Cerebellar cortex (tissue), 1 donor: ENCODE measurements at places on chromosomes 6 and 20.
A peak's percentile ranks its signal among the peaks of the same experiment; 100 is the strongest.

DNA sequence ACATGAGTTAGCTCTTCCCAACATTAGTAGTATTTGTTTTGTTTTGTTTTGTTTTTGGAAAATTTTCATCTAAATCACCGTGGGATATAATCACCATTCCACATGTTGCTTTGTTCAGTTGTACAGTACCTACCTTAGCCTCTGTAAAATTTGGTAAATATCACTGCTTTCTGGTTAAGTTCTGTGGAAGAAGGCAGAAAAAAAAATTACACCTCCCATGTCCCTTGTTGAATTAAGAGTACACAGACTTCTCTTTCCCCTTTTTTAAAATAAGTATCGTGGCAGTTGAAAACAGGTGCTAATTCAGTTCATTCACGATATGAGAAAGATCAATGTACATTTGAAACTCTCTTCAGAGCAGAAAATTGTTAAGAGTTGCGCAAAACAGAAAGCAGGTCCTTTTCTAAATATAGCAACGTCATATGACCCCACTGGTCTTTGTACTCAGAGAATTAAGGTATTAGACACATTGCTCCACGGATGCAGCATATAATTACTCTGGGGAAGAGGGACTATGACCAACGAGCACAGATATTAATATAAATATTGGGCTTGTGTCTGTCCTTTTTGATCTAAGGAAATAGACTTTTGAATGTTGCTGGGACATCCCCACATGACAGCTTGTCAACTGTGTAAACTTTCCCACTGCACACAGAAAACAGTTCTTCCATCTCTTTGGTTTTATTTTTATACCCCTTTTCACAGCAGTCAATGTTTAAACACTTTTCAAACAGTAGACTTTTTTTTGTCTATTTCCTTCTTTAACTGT lies 58.6 kb upstream of the ZNF217 start:
- no peak for DNase-seq

GRCh38 chr20:2838170-2838797 lies 2.2 kb downstream of the PCED1A start:
- DNase-seq: no peak

- DNase-seq: no peak
These were observed 85.2 kb downstream of the FKBP5 start for GRCh38 chr6:35603326-35604202.

DNA sequence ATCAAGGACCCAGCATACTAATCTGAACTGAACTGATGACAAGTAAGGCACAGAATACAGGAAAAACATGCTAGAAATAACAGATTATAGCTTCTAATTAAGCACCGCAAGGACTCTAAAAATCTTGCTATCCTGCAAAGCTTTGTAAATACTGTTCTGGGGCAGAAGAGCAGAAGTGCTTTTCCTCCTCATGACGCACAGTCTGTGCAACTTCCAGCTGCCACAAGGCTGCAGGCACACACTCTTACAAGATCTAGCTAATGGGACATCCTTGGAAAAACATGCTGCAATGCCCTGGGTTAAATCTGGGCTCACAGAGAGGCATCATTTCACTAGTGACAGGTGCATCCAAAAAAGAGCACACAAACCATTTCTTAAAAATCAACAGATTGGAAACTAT lies 188.6 kb downstream of the GJA10 start:
- no peak for DNase-seq

GRCh38 chr6:152463164-152463563 lies 174.0 kb downstream of the SYNE1 start:
- DNase-seq: no peak

DNA sequence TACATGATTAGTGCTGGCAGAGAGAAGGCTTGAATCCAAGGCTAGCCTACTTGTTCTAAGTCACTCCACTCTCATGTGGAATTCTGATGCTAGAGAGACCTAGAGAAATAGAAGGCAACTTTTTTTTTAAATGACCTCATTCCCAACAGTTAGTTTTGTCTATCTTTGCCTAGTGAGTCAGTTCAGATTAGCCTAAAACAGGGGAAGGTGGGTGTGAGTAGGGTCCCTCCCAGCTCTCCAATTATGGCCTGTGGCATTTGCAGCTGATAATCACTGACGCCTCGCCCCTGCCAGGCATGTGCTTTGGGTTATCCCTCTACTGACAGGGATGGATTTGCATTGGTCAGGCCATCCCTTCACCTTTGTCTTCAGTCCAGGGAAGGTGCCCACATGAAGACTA lies 13.6 kb downstream of the TXLNB start:
- DNase-seq: no peak

GRCh38 chr6:3553254-3553653 lies 96.4 kb upstream of the SLC22A23 start:
- DNase-seq: no peak

- DNase-seq: no peak
These were observed 263.9 kb downstream of the FARS2 start for GRCh38 chr6:5525209-5525608.

DNA sequence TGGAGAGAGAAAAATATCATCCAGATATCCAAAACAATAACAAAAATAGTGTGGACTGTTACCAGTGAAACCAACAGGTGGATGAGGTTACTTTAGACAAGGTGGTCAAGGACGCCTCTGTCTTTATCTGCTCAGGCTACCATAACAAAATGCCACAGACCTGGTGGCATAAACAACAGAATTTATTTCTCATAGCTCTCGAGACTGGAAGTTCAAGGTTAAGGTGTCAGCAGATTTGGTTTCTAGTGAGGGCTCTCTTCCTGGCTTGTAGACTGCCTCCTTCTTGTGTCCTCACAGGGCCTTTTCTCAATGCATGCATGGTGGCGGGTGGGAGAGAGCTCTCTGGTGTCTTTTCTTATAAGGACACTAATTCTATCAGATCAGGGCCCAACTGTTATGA lies 21.1 kb upstream of the LBP start:
- no peak for DNase-seq

DNA sequence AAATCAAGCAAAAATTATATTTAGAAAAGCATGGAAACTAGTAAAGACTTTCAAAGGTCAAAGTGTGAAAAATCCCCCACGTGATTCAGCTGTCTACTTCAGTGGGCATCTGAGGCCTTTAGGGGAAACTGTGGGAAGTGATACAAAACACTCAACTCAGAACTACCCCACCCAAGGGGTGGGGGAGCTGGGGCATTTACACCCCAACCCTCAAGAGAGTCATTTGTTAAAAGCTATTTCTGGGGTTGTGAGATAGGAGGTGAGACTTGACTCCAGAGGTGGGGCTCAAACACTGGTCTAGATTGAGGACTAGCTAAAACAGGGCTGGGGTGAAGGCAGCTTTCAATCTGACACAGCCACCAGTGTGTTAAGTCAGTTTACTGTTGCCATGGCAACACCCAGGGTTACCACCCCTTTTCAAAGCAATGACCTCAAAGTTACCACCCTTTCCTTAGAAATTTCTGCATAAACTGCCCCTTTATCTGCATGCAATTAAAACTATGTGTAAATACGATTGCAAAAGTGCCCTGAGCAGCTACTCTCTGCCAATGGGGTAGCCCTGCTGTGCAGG lies 9.9 kb upstream of the GTSF1L start:
- no peak for DNase-seq

GRCh38 chr6:11556309-11556708 lies 18.8 kb downstream of the TMEM170B start:
- DNase-seq: no peak

- DNase-seq: no peak
These were observed 38.6 kb downstream of the HEBP2 start for GRCh38 chr6:138442663-138443062.

- no peak for DNase-seq
These were observed 440.4 kb downstream of the BTBD3 start for GRCh38 chr20:12358006-12358654.

DNA sequence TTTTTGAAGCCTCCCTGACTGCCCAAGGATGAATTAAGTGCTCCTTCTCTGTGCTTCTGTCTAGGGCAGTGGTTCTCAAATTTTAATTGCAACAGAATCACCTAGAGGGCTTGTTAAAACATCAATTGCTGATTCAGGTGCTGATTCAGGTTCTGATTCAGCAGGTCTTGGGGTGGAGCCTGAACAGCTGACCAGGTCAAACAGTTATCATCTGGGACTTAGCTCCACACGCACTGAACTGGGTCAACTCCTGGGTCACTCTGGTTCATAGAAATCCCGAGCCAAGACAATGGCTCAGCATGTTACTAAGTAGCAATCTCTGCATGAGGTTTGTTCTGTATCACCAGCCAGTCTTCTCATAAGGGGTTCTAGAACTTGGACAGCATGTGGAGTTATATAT lies 192.3 kb downstream of the GJA1 start:
- DNase-seq: no peak

- DNase-seq: no peak
These were observed 19.5 kb downstream of the PNPLA1 start for GRCh38 chr6:36289281-36289878.

- DNase-seq: no peak
These were observed 7.5 kb upstream of the BPI start for GRCh38 chr20:38296433-38296832.

GRCh38 chr6:47209632-47210031 lies 100.1 kb downstream of the TNFRSF21 start:
- DNase-seq: no peak

DNA sequence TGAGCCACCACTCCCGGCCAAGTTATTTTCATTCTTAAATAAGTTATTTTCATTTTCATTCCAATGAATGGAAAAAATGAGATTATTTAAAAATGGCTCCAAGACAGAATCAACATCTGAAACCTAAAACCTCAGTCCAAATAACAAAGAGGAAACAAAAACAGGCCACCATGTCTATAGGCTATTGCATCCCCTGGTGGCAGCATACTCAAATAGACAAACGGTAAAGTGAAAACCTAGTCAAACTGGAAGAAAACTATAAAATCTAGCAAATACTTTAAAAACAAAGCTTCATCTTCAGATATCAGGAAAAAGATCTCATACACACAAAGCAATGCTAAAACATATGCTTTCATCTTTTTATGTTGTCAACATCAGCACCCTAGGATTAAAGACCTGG lies 20.9 kb downstream of the IL17A start:
- no peak for DNase-seq

GRCh38 chr6:4603291-4603690 lies 172.9 kb upstream of the CDYL start:
- no peak for DNase-seq

DNA sequence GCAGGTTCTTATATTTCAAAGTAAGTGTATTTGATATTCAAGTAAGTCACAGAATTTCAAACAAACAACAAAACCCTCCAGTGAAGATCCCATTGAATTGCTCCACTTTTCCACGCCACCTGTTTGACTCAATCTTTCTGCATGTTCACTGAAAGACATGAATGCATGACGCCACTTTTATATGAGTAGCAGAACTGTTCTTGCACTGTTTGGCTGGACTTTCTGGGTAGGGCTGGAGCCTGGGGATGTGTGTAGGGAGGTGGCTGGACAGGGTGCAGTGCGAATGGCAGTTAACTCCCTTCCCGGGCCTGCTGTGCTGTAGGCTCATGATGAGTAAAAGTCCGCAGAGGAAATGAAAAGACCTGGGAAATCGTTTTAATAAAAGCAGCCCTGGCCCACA lies 39.7 kb downstream of the IL20RA start:
- no peak for DNase-seq

DNA sequence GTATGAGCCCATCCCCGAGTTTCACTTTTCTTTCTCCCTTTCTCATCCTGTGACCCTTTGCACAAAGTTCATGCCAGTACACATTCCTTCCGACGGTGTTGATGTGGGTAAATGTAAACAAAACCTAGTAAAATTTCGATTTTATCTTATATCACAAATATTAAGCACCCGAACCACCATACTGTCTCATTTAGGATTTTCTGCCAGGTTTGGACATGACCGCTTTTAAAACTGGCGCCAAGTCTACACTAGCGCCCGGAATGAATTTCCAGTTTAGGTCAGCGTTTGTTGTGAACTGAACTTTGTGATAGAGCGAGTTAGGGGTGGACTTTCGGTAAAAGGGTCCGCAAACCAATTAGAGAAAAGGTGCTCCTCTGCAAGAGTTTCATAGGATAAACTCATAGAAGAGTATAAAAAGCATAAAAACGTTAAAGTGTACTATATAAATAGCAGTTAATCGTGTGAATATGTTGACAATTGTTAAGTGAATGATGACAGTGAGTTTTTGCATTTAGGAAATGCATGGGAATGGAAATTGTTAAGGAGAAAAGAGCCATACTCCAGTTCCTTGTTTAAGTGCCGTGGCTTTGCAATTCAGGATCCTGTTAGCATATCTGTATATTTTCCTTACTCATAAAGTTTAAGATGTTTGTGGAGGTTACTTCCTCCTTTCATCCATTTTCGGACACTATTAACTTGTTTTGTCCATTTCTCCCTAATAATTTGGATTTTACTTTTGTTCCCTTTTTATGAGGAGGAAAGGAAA lies 937 bp downstream of the AKAP7 start:
- peak; percentile 51 for DNase-seq

GRCh38 chr20:16707674-16708073 lies 22.2 kb upstream of the SNRPB2 start:
- DNase-seq: no peak

- DNase-seq: peak; percentile 29
These were observed 575 bp downstream of the WTAP start for GRCh38 chr6:159727717-159728445.

DNA sequence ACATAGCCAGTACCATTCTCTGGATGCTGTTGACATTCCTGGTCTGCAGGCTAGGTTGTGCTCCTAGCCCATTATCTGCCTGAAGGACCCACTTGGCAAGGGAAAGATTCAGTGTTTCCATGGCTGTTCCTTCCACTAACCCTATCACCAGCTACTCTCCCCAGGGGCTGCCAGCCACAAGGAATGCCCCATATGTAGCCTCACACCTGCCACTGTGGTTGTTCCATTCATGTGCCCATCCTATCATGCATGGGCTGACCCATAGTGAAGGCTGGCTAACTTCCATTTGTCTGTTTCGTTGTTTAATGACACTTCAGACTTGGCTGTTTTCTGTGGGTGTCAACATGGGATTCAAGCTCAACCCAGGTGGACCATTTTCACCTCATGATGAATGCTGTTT lies 25.6 kb upstream of the HLA-A start:
- DNase-seq: no peak

GRCh38 chr6:134451529-134451928 lies 133.6 kb upstream of the SGK1 start:
- no peak for DNase-seq

- DNase-seq: no peak
These were observed 267.8 kb downstream of the PTPRK start for GRCh38 chr6:128252341-128253176.

- DNase-seq: no peak
These were observed 39.9 kb downstream of the BMP6 start for GRCh38 chr6:7765575-7766325.

- no peak for DNase-seq
These were observed 5.0 kb downstream of the GFRA4 start for GRCh38 chr20:3658019-3658715.
